Liver (tissue), 10 donors: ENCODE measurements at places on chromosomes 3 and 15. TPM values are rescaled to one million over a fixed set of nuclear protein-coding genes. Genes with fewer than 3 reads are reported as not detected.

GRCh38 chr3:171784387-171784786, 25.9 kb downstream of the PLD1 start:
- no peaks in the 10 kb centered on the region for H3K36me3 ChIP-seq
- no peaks in the 10 kb centered on the region for H3K27me3 ChIP-seq
- no peak overlapping the region for H3K27ac ChIP-seq
- no peak overlapping the region for H3K4me3 ChIP-seq

DNA sequence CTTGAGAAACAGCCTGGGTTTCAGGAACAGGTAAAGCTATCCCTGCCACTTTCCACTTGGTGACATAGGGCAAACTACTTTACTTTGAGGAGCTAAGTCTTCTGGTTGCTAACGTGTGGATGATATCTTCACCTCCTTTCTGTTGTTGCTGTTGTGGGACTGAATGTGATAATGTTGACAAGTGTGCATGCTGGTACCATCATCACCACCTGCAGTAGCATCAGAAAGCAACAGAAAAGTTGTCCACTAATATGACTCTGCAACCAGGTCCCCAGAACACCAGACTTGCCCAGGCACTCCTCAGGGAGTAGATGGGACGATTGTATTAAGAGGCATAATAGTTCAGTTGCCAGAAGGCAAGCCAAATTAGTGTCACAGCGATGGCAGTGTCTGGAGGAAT, 203.2 kb upstream of the MCTP2 start:
- H3K4me3 ChIP-seq, result no peak overlapping the region
- no peaks in the 10 kb centered on the region for H3K36me3 ChIP-seq
- H3K27me3 ChIP-seq, result no peaks in the 10 kb centered on the region
- no peak overlapping the region for H3K27ac ChIP-seq

The CMSS1 gene
- total RNA-seq, result 3.8 TPM

- no peaks in the 10 kb centered on the region for H3K27me3 ChIP-seq
- DNase-seq, result no peak
- no peaks in the 10 kb centered on the region for H3K36me3 ChIP-seq
- no peak overlapping the region for H3K27ac ChIP-seq
- no peak overlapping the region for H3K4me3 ChIP-seq
Observed at GRCh38 chr3:16090024-16090423, 84.5 kb upstream of the GALNT15 start.

The SOX2 gene
- not detected for total RNA-seq

- H3K4me1 ChIP-seq, result no peaks in the 10 kb centered on the region
- H3K36me3 ChIP-seq, result no peaks in the 10 kb centered on the region
Observed at GRCh38 chr3:21434310-21434709, 316.7 kb downstream of the ZNF385D start.

- no peaks in the 10 kb centered on the region for H3K27me3 ChIP-seq
- no peak for DNase-seq
- H3K4me1 ChIP-seq, result no peaks in the 10 kb centered on the region
- no peak overlapping the region for H3K27ac ChIP-seq
Observed at GRCh38 chr3:143989461-143989860, 17.8 kb downstream of the DIPK2A start.

The FRG2C gene
- total RNA-seq, result not detected

DNA sequence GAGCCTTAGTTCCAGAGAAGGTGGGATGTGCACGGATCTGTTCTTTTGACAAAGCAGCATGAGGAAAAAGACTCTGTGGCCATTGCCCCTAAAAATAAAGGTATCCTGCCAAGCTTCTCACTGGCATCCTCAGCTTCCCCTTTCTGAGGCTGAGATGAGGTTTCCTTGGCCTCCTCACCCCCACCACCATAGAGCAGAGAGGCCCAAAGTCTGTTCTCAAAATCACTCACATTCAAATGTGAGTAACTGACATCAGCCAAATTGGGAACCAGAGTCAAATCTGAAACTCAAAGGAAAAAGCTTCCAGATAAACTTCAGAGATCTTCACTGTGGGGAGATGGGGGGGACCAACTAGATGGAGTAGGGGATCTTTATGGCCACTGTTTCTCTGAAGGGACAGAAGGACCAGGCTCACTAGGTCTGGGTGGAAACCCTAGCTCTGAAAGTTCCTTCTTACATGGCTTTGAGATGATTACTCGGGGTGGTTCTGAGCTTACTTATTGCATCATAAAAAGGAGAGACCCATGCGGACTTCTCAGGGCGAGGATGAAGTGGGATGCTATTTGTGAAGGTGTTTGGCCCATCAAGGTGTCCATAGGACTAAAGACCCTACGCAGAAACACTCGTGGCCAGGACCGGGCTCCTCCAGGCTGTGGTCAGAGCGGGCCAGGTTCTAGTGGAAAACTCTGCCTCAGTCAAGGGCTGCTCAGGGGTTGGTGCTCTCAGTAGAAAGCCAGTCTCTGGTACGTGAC, 61.5 kb upstream of the MEF2A start:
- H3K4me3 ChIP-seq, result no peak overlapping the region
- H3K36me3 ChIP-seq, result no peaks in the 10 kb centered on the region
- DNase-seq, result no peak
- H3K27ac ChIP-seq, result no peak overlapping the region
- no peaks in the 10 kb centered on the region for H3K27me3 ChIP-seq

GRCh38 chr15:68608206-68608843, 29.5 kb downstream of the CORO2B start:
- no peaks in the 10 kb centered on the region for H3K27me3 ChIP-seq
- peak; percentile 50 for DNase-seq
- no peaks in the 10 kb centered on the region for H3K36me3 ChIP-seq
- H3K27ac ChIP-seq, result no peak overlapping the region
- H3K4me1 ChIP-seq, result no peaks in the 10 kb centered on the region

- no peak overlapping the region for H3K27ac ChIP-seq
- H3K27me3 ChIP-seq, result no peaks in the 10 kb centered on the region
- no peaks in the 10 kb centered on the region for H3K4me1 ChIP-seq
- no peaks in the 10 kb centered on the region for H3K36me3 ChIP-seq
- no peak for DNase-seq
Observed at GRCh38 chr3:117246771-117247555, 537.4 kb downstream of the TUSC7 start.

The CCR8 gene
- not detected for total RNA-seq

DNA sequence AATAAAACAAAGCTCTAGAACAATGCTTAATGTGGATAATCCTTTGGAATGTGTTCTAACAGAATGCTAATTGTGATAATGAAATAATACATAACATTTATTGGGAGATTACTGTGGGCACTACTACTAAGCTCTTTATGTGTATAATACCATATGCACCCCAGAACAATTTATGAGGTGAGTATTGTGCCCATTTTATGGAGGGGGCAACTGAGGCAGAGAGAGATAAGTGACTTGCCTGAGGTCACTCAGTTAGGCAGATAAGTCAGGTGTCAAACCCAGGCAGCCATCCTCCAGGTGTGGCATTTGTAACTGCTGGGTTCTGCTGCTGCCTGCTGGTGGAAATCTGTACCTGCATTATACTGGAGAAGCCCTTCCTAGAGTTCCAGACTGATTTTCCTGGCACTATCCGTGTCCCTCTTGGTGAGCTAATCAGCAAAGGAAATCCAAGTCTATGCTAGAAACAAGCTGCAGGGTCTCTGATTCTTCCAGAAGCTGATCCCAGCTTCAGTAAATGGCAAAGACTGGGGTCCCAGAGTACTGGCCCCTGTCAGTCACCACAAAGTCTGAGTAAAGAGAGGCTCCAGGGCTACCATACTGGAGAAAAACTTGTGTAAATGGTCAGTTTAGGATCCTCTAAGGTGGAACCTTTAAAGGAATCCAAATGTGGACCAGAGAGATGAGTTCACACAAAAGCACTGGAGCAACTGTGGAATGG, 22.6 kb upstream of the RBP1 start:
- no peaks in the 10 kb centered on the region for H3K27me3 ChIP-seq
- H3K4me3 ChIP-seq, result no peak overlapping the region
- H3K4me1 ChIP-seq, result no peaks in the 10 kb centered on the region
- no peak overlapping the region for H3K27ac ChIP-seq

DNA sequence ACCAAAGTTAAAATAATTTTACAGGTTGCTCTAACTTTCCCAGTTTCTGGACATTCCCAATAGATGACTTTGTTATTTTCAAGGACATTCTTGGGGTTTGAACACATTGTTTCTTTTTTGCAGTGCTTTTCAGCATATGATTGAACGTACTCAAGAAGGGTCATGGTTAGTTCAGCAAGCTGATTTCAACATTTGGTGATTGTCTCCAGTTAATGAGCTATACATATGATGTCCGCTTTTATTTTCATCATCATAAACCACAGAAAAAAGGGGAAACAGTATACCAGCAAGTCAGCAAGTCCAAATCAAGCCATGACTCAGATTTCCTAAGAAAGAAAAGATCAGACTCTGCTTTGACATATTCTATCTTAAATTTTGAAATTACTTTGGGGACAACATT, 69.4 kb downstream of the B3GALNT1 start:
- no peak for DNase-seq
- H3K27me3 ChIP-seq, result no peaks in the 10 kb centered on the region
- no peaks in the 10 kb centered on the region for H3K36me3 ChIP-seq

GRCh38 chr15:33149919-33150318, 44.6 kb downstream of the FMN1 start:
- H3K4me3 ChIP-seq, result no peak overlapping the region
- no peaks in the 10 kb centered on the region for H3K27me3 ChIP-seq
- H3K36me3 ChIP-seq, result no peaks in the 10 kb centered on the region
- no peaks in the 10 kb centered on the region for H3K4me1 ChIP-seq

The CAMK2N2 gene
- total RNA-seq, result not detected

The PLA2G4B gene
- total RNA-seq, result 3.2 TPM

The CHAC1 gene
- total RNA-seq, result 1.0 TPM

- H3K27ac ChIP-seq, result no peak overlapping the region
- no peak for DNase-seq
Observed at GRCh38 chr15:74461847-74462511, 1.0 kb upstream of the UBL7 start.

DNA sequence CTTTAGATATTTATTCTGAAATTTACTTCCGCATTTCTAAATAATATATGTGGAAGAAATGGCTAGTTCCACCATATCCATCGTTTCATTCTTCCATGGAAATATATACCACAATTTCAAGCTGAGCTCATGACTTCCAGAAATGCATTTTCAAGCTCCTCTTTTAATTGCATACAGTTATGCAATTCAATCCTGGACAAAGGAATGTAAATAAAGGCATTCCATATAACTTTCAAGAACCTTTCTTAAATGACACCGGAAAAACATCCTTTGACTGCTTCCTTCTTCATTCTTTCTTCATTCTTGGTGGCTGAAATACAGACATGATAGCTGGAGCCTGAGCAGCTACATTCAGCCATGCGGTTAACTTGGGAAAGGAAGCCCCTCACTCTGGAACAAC, 185.2 kb upstream of the GADL1 start:
- no peak for DNase-seq
- no peaks in the 10 kb centered on the region for H3K4me1 ChIP-seq
- no peaks in the 10 kb centered on the region for H3K36me3 ChIP-seq
- no peak overlapping the region for H3K4me3 ChIP-seq
- peaks cover 2% of the 10 kb centered on the region for H3K27me3 ChIP-seq

The GP9 gene
- total RNA-seq, result not detected

- no peaks in the 10 kb centered on the region for H3K4me1 ChIP-seq
- no peak for DNase-seq
- H3K27me3 ChIP-seq, result no peaks in the 10 kb centered on the region
- H3K4me3 ChIP-seq, result no peak overlapping the region
- H3K36me3 ChIP-seq, result no peaks in the 10 kb centered on the region
- no peak overlapping the region for H3K27ac ChIP-seq
Observed at GRCh38 chr3:85691196-85691595, 732.4 kb downstream of the CADM2 start.

DNA sequence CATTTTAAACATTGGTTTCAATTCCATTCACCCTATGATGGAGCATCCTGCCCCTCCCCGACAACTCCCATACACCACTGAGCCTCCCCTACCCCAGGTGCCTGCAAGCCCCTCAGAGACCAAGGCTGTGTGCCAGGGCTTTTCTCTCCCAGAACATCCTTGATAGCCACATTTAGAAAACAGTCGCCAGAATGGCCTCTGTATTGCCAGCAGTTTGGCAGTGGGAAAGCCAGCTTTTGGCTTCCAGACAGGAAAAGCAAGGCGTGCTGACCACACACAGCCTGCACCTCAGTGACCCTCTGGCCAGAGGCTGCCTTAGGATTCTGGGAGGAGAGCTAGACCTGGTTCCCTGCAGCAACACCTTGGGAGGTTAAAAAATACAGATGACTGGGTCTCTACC, 18.2 kb upstream of the HRH1 start:
- H3K27me3 ChIP-seq, result no peaks in the 10 kb centered on the region
- DNase-seq, result no peak
- no peaks in the 10 kb centered on the region for H3K4me1 ChIP-seq
- no peak overlapping the region for H3K4me3 ChIP-seq
- H3K36me3 ChIP-seq, result no peaks in the 10 kb centered on the region

DNA sequence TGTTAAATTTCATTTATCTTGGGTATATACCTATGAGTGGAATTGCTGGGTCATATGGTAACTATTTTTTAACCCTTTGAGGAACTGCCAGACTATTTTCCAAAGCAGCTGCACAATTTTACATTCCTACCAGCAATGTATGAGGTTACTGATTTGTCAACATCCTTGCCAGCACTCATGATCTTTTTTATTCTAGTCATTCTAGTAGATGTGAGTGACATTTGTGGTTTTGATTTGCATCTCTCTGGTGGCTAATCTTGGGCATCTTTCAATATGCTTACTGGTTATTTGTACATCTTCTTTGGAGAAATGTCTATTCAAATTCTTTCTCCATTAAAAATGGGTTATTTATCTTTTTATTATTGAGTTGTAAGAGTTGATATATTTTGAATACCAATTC, 21.3 kb upstream of the LRRC58 start:
- no peak for DNase-seq
- no peaks in the 10 kb centered on the region for H3K27me3 ChIP-seq
- H3K27ac ChIP-seq, result no peak overlapping the region

DNA sequence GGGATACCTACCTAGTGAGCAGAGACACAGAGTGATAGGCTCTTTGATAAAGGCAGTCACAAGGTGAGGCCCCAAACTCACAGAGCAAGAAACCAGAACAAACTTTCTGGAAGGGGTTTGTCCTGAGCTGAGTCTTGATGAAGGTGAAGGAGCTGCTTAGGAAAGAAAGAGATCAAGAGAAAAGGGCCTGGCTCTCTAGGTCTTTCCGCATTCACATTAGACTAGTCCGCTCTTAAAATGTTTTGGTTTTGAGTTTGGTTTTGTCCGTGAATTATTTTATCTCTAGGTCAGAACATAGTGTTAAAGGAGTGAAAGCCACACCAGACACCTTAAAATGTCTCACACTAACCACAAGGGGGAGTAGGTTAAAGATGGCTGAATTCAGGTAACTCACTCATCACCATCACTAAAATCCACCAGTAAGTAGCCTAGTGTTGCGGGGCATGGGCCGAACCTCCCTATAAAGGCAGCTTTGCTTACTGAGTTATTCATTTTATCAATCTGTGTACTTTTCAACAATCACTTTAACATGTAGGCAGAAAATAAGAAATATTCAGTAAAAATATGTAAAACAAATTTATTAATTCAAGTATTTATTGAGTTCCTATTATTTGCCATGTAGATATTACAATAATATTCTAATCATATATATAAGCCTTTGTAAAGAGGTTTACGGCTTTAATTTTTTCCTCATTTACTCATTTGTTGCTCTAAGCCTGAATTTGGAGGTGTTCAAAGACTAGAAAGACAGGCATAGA, 121.5 kb upstream of the TSC22D2 start:
- no peaks in the 10 kb centered on the region for H3K36me3 ChIP-seq
- DNase-seq, result no peak
- no peak overlapping the region for H3K4me3 ChIP-seq
- no peaks in the 10 kb centered on the region for H3K27me3 ChIP-seq
- no peak overlapping the region for H3K27ac ChIP-seq
